NCI-H748 treated with DMSO at 0.1 percent for 48 hours (cell line): ENCODE measurements at places on chromosomes 3 and 15.

DNA sequence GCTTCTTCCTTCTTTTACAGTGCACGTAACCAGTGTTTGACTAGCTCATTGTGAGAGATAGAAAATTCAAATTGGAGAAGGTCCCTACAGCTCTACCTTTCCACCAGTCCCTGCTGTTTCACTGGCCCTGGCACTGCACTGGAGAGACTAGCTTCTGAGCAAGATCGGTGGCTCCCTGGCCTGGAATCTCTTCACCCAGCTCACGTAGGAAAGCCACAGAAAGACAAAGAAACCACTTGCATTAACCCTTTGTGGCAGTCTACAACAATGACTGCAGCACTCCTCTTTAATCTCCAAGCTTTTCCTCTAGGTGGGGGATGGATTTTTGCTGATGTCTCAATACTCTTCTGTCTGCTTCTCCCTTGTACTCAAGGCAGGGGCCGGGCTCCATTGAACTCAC is 155.9 kb downstream of the PEX5L start:
- no peak for DNase-seq

DNA sequence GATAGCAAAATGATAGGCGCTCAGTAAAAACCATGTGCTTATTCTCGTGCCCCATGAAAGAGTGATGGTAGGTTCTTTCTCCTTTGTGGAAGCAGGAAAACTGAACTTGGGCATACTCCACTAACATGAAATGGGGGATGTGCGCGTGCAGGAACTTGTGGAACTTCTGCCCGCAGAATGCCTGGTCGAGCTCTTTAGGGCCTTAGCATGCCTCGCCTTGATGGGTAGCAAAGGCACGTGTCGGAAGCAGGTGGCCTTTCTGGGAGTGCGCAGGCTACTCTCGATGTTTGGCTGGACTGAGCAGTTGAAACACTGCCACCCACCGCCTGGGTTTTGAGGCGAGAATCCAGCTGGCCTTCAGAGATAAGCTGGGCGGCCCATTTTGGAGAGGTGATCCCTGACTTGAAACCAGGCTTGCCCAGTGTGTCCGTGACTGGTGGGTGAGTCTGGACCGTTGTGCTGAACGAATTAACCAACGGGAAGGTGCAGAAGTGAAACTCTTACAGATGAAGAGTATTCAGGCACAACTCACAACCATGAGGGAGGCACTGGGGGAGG is 842 bp downstream of the PCCB start:
- DNase-seq: no peak

GRCh38 chr15:90914305-90915080 is 11.4 kb downstream of the MAN2A2 start:
- no peak for DNase-seq

DNA sequence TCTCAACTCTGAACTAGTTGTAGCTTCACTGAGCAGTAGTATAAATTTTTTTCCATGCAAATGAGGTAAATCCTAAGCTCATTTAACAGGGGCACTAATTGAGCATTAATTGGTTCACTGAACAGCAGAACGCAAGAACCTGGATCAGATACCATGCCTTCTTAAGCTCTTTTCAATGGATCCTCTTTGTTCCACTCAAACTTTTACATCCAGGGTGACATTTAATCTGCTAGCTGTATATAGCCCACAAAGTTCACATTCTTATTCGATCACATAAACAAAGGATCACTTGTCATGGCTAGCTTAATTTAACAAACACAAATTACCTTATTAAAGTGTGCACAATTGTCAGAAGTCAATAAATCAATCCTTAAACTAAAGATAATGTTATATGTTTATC is 281.6 kb downstream of the CNTN6 start:
- no peak for DNase-seq

DNA sequence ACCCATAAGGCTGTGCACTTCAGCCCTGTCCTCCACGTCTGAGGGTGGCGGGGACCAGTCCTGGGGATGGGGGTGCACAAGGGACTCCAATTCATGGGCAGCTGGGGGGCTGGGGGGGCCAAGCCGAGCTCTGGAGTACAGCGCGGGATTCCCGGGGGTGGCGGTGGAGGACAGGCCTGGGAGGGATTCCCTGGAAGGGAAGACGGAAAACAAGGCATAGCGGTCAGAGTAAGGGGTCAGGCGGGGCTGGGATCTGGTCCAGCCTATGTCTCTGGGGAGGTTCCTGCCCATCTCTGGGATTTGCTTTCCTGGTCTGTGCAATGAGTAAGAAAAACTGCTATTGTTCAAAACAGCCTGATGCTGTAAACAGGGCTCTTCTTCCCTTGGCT is 8.1 kb upstream of the IGDCC3 start:
- no peak for DNase-seq

DNA sequence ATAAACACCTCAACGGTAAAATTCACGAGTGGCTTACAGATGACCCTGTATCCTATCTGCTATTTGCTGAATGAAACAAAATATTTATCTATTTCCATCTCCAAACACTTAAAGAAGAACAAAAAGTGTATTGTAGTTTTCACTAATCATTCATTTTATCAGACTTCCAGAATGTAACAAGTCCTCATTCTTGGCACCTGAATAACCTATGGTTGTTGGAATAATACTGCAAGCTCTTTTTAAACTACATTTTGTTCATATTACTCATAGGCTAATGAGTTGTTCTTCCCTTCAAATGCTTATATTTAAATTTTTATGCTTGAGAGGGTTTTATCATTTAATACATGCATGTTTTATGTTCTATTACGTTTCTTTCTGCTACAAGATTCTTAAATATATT is 1434.1 kb downstream of the SI start:
- DNase-seq: no peak
